CD8-positive, alpha-beta T cell (primary cell): ENCODE measurements at places on chromosomes 5 and 9.
A peak's percentile ranks its signal among the peaks of the same experiment; 100 is the strongest.

DNA sequence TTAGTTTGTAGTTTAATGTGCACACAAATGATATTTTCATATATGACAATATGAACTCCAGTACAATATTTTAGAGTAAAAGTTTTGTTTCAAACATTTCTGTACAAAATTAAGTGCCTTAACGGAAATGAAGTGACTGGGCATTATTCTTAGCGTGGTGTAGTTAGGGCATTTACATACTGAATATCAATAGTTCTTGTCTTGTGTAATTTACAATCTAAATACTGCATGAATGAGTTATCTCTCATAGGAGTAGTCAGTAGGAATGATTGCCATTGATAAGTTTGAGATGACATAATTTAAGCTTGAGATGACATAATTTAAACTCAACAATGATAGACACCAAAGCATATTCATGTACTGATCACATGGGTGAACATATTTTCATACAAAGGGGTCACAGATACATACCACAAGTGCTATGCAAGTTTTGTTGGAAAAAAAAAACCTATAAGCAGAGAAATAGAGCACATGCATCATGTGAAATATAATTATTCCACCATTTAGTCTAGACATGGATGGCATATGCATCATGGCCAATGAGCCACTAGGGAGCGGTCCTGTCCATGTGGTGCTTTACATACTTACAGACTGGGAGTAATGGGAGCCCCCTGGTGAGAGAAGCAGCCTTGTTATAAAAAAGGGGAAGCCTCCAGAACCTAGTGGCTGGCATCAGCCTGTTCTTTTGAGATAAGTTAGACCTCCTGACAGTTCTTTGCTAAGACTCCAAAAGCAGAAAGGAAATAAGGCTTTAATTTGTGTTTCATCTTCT is 1523.9 kb downstream of the MAT2B start:
- DNase-seq, result peak; percentile 1

- no peak for DNase-seq
Measured at GRCh38 chr5:2886531-2886930, 135.1 kb upstream of the IRX2 start.

DNA sequence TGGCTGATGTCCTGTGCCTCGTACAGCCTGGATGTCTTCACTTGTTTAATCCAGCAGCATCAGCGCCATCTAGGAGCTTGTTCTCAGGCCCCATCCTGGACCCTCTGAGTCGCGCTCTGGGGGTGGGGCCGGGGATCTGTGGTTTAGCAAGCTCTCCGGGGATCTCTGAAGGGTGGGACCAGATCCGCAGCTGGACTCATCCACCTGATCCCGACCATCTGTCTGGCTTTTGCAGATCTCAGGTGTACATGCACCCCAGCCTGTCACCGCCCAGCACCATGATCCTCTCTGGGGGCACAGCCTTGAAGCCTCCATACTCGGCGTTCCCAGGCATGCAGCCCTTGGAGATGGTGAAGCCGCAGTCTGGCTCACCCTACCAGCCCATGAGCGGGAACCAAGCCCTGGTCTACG is 15.1 kb upstream of the POMT1 start:
- DNase-seq, result no peak

DNA sequence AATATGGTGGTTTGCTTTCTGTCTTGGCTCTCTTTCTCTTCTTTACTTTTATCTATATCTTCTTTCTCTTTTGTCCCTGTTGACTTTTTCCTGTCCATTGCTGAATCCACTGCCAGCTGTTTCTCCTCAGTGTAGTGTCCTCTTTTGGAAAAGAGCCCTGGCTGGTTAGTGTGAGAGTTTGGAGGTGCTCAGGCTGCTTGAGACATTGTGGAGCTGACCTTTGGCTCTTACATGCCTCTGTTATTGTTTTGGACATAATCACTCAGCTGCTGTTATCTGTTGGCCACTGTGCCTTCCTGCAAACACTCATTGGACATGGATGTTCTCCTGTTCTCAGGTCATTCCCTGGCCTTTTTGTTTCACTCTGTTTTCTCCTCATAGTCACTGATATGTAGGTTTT is 295.4 kb upstream of the RIOK2 start:
- no peak for DNase-seq

GRCh38 chr5:90134892-90135291 is 274.7 kb downstream of the CETN3 start:
- no peak for DNase-seq

- no peak for DNase-seq
Measured at GRCh38 chr5:158897444-158898160, 202.1 kb downstream of the EBF1 start.

GRCh38 chr5:145509336-145510136 is 325.6 kb downstream of the PRELID2 start:
- no peak for DNase-seq

DNA sequence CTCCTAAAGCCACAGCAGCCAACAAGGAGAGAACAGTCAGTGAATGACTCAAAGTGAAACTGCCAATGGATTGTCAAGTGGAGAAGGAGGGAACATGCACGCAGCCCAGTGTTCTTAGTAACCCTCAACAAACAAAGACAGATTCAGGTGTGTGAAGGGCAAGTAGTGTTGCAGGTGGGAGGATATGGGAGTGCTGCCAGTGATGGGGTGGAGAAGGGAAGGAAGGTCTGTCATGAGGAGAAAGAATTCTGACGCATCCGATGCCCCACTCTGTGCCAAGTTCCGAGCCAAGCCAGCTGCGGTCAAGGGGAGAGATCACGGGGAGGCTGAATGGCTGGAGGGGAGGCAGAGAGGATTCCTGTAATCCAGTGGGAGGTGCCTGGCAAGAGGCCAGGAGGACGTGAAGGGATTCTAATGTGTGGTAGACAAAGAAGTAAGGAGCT is 56.5 kb downstream of the CAST start:
- DNase-seq, result no peak

GRCh38 chr5:107668154-107669095 is 2.3 kb downstream of the EFNA5 start:
- DNase-seq, result no peak

DNA sequence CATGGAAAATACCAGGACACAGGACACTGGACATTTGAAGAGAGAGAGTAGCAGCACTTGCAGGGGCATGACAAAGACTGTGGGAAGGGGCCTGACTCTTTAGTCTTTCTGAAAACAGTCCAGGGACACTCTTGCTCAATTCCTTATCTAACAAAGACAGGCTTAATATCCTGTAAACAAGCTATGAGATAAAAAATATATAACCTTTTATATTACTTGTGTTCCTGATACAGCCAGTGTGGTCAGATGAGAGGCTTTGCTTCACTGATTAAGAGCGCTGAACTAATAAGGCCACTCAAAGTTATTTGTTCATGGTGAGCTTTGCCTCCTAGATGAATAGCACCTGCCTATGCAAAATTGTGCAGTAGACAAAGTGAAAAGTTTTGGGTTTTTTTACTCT is 518.7 kb downstream of the LRRC70 start:
- no peak for DNase-seq

DNA sequence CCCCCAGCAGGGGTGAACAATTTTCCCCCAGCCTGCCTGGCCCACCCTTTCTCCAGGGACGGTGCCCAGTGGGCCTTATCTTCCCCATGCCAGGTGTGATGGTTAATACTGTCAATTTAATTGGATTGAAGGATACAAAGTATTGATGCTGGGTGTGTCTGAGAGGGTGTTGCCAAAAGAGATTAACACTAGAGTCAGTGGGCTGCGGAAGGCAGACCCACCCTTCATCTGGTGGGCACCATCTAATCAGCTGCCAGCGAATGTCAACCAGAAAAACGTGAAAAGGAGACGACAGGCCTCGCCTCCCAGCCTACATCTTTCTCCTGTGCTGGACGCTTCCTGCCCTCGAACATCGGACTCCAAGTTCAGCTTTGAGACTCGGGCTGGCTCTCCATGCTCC is 5.6 kb upstream of the FUT7 start:
- no peak for DNase-seq

- DNase-seq, result no peak
Measured at GRCh38 chr5:80713631-80714030, 58.8 kb upstream of the DHFR start.

DNA sequence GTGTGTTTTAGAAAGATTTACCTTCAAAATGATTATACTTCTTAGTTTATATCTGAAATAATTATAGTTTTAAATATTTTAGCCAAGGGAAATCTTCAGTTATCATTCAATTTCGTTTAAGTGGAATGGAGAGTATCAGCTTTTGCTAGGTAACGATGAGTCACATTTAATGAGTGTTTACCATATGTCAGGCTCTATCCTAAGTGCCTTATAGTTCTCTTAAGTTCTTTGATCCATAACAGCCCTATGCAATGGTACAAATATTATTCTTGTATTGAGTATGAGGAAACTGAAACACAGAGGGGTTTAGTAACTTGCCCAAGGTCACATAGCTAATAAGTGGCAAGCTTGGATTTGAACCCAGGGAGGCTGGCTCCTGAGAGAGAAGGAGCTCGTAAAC is 37.5 kb upstream of the SHB start:
- no peak for DNase-seq

DNA sequence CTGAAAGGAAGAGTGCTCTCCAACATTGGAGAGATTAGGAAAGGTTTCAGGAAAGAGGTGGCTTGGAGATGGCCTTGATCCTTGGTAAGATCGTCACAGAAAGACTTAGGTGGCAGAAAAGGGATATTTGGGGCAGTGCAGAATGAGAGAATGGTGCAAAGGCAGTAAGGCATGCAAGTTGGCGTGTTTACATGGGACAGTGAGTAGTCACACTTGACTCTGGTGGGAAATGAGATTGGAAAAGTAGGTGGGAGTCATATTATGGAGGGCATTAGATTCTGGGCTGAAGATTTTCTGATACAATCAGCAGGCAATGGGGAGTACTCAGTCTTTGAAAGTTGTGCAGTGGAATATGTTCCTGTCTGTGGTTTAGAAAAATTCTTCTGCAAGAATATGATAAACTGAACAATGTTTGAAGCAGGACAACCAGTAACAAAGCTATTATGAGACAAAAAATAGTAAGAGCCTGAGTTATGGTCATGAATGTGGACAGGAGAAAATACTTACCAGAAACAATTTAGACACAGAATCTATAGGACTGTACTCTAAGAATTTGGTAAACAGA is 76.2 kb upstream of the ANKRD55 start:
- no peak for DNase-seq

DNA sequence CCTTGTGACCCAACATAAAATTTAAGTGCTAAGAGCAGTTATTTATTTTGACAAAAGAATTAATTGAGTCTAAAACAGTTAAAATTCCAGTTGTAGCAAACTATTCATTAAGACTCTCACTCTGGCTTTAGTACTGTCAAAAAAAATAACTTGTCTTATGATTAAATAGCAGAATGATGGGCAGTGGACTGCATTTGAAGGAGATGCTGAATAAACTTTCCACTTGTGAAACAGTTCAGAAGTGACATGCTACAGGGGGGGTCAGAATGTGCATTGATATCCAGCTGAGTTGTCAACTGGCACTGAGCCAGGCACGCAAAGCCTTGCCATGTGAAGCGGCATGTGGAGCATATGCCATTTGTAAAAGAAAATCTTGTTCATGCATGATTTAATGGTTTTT is 76.0 kb downstream of the FCHO2 start:
- no peak for DNase-seq

DNA sequence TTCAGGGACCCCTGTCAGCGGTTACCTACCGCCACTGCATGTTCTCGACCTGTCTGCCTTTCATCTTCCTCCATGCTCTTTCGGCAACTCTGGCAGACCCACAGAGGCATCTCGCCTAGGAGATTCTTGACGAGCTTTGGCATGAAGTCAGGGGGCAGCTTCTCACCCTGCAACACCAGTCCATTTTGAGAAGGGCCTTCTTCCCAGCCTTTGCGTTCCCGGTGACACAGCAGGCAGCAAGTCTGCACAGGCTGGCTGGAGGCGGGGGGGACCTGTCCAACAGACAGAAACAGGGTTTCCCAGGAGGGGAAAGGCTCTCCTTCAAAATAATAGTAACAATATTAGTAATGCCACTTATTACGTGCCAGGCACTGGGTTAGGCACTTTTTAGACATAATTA is 15.5 kb downstream of the FAM193B start:
- DNase-seq, result no peak

- no peak for DNase-seq
Measured at GRCh38 chr5:137201876-137202275, 297.2 kb downstream of the SPOCK1 start.

DNA sequence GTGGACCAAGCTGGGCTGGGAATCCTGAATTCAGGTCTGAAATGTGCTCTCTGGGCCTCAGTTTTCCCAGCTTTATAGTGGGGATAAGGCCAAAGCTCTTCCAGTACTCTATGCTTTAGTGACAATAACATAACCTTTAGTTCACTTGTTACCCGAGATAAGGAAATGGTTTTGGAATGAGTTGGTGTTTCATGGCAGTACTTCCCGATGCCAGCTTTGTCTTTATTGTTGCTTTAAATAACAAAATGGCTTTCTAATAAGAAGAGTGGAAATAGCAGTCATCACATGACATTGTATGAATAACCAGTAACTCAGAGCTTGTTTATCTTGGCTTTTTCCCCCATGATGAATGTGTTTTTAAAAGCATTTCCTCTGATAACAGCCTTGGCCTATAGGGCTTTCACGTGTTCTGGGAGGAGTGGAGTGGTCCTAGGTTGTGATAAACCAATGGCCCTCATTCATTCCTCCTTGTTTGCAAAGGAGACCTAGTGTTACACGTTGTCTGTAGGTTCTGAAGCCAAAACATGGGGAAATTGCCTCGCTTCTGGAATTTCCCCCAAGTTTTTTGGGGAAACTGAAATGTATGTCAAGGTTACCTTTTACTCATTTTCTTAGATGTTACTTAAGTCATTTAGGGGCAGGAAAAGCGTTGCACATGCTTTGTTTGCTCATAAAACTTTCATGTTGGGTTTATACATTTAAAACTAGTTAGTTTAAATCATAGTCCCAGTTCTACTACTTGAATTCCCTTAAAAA is 53.7 kb downstream of the ZNF618 start:
- DNase-seq, result no peak

GRCh38 chr5:174311531-174312269 is 266.2 kb downstream of the NSG2 start:
- DNase-seq, result peak; percentile 33

GRCh38 chr5:136375920-136376319 is 10.6 kb upstream of the TRPC7 start:
- DNase-seq, result no peak

DNA sequence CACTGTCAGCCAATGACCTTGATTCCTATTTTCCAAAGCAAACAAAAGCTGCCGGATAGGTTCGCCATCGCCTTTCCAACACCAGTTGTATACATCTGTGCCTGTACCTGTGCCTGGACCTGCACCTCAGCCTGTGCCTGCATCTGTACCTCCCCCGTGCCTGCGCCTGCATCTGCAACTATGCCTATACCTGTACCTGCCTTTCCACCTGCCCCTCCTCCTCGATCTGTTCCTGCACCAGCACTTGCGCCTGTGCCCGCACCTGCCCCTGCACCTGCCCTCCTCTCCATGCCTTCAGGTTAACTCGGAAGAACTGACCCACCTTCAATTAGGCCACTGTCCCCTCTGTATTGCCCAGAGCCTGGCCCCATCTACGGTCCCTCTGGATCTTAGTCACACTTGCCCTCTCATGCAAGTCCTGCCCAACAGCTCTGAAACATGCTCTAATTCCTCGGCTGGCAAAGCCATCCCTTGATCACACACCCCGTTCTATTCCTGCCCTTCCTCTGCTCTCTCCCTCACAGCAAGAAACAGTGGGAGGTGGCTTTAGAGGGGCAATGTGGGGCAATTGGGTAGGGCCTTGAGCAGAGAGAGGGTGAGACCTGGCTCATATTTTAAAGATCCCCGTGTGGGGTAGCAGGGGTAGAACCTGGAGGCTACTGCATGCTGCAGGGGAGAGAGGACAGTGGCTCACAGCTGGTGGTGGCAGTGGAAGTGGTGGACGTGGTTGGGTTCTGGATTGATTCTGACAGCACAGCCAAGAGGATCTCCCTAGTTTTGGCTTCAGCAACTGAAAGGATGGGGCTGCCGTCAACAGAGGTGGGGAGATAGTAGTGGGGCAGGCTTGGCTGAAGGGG is 59.6 kb upstream of the PHYKPL start:
- DNase-seq, result no peak

GRCh38 chr5:41196197-41196596 is 17.1 kb downstream of the C6 start:
- no peak for DNase-seq
